ENCODE measurements at places on chromosomes 3 and 15. TPM values are rescaled to one million over a fixed set of nuclear protein-coding genes. Genes with fewer than 3 reads are reported as not detected.

GRCh38 chr3:23877329-23877980, 39.3 kb downstream of the NKIRAS1 start:
- H3K4me3 ChIP-seq = no peak overlapping the region
- H3K27ac ChIP-seq = no peak overlapping the region
- no peak for DNase-seq
- H3K27me3 ChIP-seq = no peaks in the 10 kb centered on the region
- no peaks in the 10 kb centered on the region for H3K4me1 ChIP-seq
- peaks cover 3% of the 10 kb centered on the region for H3K36me3 ChIP-seq

DNA sequence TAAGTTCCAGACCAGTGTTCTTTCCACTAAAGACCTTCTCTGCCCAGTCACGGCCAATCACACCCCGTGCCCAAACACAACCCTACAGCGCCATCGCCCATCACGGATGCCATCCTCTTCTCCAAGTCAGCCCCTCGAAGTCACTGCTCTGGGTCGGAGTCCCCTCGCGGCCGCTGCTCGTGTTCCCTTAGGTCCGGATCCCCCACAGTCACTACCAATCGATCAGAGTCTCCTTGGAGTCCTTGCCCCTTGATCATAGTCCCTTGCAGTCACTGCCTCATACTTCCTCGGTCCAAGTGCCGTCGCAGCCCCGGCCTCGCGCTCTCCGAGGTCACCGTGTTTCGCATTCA, 461 bp downstream of the PCYT1A start:
- peak overlapping the region; percentile 86 for H3K27ac ChIP-seq
- peak overlapping the region; percentile 83 for H3K4me3 ChIP-seq
- H3K4me1 ChIP-seq = 0 out of 2 replicates have a peak, but pooled peaks cover 3% of the 10 kb centered on the region
- no peaks in the 10 kb centered on the region for H3K36me3 ChIP-seq
- DNase-seq = peak; percentile 36

DNA sequence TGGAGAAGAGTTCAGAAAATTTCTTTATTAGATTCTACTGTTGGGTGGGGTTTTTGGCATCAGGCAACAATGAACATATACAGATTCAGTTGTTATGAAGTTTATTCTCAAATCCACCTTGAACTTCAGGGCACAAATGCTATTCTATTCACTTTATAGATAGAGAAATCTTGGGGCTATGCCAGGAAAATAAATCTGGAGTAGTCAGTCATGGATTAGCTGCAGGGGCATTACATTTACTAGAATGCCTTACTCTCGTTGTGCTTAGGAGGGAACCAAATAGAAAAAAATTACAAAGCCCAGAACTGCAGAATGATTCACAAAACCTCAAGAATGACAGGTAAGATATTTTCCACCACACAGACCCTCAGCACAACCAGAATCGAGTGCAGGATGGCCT, 216.7 kb downstream of the CDIN1 start:
- H3K27ac ChIP-seq = no peak overlapping the region
- no peak for DNase-seq
- no peaks in the 10 kb centered on the region for H3K36me3 ChIP-seq
- H3K4me1 ChIP-seq = no peaks in the 10 kb centered on the region

GRCh38 chr15:43771816-43772215, 5.0 kb downstream of the ELL3 start:
- DNase-seq = no peak
- no peak overlapping the region for H3K27ac ChIP-seq
- H3K36me3 ChIP-seq = peaks cover 54% of the 10 kb centered on the region
- H3K27me3 ChIP-seq = no peaks in the 10 kb centered on the region

DNA sequence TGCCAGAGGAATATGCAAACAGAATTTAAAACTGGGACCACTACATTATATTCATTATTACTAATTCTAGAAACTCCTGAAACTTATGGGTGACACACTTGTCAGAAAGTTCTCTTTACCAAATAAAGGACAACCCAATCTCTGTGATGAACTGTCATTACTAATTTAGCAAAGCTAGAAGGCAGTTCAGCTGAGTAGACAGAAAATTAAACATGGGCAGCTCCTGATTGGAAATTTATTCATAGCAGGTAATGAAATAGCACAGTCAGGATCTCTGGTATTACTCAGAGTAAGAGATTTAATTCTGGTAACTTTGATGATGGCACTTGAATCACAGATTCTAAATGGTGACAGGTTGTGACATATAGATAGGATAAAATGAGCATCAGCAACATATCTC, 123.0 kb downstream of the GBE1 start:
- H3K4me1 ChIP-seq = no peaks in the 10 kb centered on the region
- DNase-seq = no peak
- H3K36me3 ChIP-seq = no peaks in the 10 kb centered on the region
- H3K27me3 ChIP-seq = no peaks in the 10 kb centered on the region
- H3K27ac ChIP-seq = no peak overlapping the region

DNA sequence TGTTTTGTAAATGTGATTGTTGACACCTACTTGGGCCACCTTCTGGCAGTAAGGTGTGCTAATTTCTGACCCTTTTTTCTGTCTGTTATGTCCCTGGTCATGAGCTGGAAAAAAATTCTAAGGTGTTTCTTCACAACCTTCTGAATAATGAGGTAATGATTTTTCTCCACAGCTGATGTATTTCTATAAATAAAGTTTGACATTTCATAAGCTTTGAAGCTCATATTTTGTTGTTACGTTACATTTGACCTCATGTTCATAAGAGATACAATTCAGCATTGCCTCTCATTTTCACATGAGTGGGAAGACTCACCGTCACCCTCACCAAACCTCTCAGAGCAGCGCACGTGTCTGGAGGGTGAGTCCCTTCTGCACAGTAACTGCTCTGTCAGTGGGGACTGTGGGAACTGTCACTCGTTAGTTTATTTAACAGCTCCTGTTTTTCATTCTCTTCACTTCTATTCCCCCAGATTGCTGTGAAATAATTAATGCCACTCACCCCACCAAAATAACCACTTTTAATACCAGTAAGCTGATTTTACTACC, 140.9 kb downstream of the PLCL2 start:
- H3K36me3 ChIP-seq = no peaks in the 10 kb centered on the region
- H3K4me1 ChIP-seq = no peaks in the 10 kb centered on the region
- H3K27me3 ChIP-seq = no peaks in the 10 kb centered on the region
- DNase-seq = no peak
- no peak overlapping the region for H3K27ac ChIP-seq

GRCh38 chr3:126266850-126267168, 86.4 kb upstream of the ALDH1L1 start:
- H3K4me3 ChIP-seq = no peak overlapping the region
- no peaks in the 10 kb centered on the region for H3K27me3 ChIP-seq
- no peak for DNase-seq
- no peaks in the 10 kb centered on the region for H3K36me3 ChIP-seq
- peaks cover 4% of the 10 kb centered on the region for H3K4me1 ChIP-seq

DNA sequence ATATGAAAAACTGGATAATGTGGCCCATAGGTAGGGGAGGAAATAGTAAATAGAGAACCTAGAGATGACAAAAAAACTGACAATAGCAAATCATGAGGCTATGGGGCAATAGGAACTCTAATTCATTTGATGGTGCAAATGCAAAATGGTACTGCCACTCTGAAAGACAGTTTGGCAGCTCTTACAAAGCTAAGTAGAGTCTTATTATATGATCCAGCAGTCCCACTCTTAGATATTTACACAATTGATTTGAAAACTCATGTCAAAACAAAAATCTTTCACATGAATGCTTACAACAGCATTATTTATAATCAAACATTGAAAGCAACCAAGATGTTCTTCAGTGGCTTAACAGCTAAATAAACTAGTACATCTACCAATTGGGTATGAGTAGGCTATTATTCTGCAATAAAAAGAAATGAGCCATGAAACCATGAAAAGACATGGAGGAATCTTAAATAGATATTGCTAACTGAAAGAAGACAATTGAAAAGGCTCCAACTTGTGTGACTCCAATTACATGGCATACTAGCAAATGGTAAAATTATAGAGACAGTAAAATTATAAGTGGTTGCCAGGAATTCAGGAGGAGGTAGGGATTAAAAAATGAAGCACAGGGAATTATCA, 321.8 kb upstream of the STAC start:
- DNase-seq = no peak
- no peaks in the 10 kb centered on the region for H3K27me3 ChIP-seq
- H3K4me1 ChIP-seq = no peaks in the 10 kb centered on the region
- H3K36me3 ChIP-seq = no peaks in the 10 kb centered on the region
- no peak overlapping the region for H3K4me3 ChIP-seq

DNA sequence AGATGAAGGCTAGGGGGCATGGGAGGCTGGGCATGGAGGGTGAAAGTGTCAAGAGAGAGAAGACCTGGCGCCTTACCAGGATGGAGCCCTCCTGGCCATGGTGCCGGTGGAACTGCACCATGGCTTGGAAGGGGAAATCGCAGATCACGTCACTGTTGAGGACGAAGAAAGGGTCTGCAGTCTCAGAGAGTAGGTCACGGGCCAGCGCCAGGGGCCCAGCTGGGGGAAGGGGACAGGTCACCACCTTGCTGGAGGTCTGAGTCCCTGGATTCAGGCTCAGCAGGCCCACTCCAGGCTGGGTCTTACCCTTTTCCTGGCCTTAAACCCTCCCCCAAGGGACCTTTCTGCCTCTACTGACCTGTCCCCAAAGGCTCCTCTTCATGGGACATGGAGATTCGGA, 855 bp downstream of the GMPPB start:
- peaks cover 10% of the 10 kb centered on the region for H3K36me3 ChIP-seq
- no peaks in the 10 kb centered on the region for H3K4me1 ChIP-seq
- no peak for DNase-seq
- no peaks in the 10 kb centered on the region for H3K27me3 ChIP-seq

- H3K27me3 ChIP-seq = no peaks in the 10 kb centered on the region
- H3K36me3 ChIP-seq = no peaks in the 10 kb centered on the region
- no peak overlapping the region for H3K27ac ChIP-seq
- H3K4me3 ChIP-seq = no peak overlapping the region
Observed at GRCh38 chr3:70531838-70532489, 219.5 kb upstream of the MDFIC2 start.

DNA sequence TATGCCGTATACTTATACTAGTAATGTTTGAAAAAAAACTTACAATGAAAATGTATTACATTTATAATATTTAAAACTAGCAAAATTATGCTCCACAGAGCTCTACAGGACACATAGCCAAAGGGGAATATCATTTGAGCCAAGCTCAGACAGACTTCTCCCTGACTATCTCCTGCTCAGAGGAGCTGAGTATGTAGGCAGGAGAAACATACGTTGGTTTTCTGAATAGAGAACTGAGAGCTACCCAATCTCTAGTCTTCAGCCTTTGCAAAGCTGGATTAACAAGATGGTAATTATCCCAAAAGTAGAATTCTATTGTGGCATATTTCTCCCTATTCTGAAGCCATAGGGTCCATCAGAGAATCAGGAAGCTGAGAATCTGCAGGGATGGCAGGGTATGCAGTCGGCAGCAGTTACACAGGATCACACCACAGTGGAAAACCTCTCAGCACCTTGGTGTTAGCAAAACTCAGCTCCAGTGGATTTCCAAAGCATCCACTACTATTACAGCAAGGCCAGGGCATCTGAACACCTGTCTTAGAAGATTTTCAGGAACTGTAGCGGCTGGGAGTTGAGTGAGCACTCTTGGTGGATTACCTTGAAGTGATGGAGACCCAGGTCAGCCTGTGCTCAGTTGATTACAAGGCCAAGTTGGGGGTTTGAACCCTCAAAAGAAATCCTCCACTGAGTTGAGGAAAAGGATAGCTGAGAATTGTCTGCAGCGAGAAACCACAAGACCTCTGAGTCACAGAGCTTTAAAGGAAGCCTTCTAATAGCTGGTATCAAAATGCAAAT, 30.1 kb downstream of the GPR15 start:
- no peak overlapping the region for H3K4me3 ChIP-seq
- no peaks in the 10 kb centered on the region for H3K36me3 ChIP-seq
- no peaks in the 10 kb centered on the region for H3K27me3 ChIP-seq

GRCh38 chr3:159904911-159905310, 83.7 kb upstream of the IL12A start:
- H3K36me3 ChIP-seq = no peaks in the 10 kb centered on the region
- H3K27ac ChIP-seq = no peak overlapping the region
- H3K4me1 ChIP-seq = no peaks in the 10 kb centered on the region
- H3K4me3 ChIP-seq = no peak overlapping the region
- H3K27me3 ChIP-seq = no peaks in the 10 kb centered on the region
- no peak for DNase-seq

DNA sequence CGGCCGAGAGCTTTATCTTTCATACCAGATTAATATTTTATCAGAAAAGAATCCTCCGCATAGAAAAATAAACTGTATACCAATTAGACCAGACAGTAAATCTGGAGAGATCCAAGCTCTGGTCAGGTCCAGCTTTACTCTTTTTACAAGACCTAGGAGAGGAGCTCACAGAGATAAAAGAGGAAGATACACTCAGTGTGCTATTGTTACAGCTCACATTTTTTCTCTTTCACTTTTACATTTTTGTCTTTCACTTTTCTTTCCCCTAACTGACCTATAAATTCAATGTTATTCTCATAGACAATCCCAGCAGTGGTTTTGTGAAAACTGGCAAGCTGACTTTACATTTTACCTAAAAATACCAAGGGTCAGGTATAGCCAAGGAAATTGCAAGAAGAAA, 55.8 kb downstream of the GUCA1C start:
- no peaks in the 10 kb centered on the region for H3K36me3 ChIP-seq
- H3K27ac ChIP-seq = no peak overlapping the region
- no peaks in the 10 kb centered on the region for H3K27me3 ChIP-seq
- DNase-seq = no peak

DNA sequence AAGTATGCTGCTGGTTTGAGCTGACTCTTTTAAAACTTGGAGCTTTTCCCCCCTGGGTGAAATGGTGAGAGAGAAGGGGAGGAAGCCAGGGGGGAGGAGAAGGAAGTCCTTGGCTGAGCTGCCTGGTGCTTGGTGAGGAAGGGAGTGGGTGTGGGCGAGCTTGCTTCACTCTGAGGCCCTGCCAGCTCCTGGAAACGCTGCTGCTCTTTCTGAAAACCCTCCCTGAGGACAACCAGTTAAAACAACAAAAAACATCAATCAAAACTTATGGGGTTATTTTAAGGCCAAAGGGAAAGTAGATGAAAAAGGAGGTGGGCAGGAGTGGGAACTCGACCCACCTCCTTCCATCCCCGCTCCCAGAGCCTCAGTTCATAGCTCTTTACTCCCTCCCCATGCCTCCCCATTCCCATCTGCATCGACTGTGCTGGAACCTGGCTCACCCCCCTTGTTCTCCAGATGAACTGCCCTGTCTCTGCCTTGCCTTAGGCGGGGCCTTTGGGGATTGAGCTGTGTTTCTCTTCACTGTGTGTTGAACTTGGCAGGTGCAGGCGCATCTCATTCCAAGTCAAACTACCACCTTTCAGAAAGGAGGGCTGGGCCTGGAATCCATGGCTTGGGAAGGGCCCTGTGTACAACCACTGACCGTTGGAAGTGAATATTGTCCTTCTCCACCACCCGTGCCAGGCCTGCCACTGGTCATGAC, 166.1 kb downstream of the ZNF621 start:
- no peak overlapping the region for H3K4me3 ChIP-seq
- no peak for DNase-seq
- no peak overlapping the region for H3K27ac ChIP-seq

TARS3 gene
- 23.7 TPM for total RNA-seq

RPP25 gene
- 0.02 TPM for total RNA-seq

AP3B2 gene
- not detected for total RNA-seq

KLHL40 gene
- 0.71 TPM for total RNA-seq

RPN1 gene
- total RNA-seq = 268 TPM

EOMES gene
- total RNA-seq = not detected

TEX55 gene
- 0.10 TPM for total RNA-seq

BOC gene
- total RNA-seq = 15.3 TPM

CHD2 gene
- 64.8 TPM for total RNA-seq
